CD4-positive, alpha-beta T cell treated with Interleukin-10 for 1 hour (primary cell): ENCODE measurements at places on chromosomes 7 and 10.

DNA sequence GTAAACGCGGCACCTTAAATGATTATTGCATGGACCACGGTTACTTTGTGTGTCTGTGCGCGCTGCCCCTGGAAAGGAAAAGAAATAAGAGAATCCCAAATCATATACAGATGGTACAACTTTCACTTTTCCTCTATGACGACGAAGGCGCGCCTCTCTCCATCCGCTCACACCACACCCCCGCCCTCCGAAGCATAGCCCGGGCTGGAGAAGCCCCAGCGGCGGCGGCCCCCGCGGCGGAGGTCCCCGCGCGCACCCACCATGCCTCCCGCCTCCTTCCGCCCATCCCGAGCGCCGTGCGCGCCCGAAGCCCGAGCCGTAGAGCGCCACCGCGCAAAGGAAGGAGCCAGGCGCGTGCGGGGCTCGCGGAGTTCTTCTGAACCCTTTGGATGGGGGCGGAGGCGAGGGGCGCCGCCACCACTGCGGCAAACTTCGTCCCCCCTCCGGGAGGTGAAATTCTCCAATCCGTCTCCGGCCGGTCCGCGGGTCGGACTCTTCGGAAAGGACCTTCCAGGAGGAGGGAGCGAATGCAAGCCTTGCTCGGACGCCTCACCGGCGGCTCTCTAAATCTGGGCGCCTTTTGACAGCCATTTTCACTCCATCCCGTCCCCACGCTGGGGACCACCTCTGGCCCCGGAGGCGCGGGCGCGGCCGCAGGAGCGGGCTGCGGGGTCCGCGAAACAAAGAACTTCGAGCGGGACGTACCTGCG lies 588 bp downstream of the GLI3 start:
- no peak for DNase-seq

- DNase-seq, result no peak
Observed at GRCh38 chr7:154804449-154804848, 198.5 kb downstream of the PAXIP1 start.

- no peak for DNase-seq
Observed at GRCh38 chr7:137603043-137603442, 243.7 kb downstream of the DGKI start.

DNA sequence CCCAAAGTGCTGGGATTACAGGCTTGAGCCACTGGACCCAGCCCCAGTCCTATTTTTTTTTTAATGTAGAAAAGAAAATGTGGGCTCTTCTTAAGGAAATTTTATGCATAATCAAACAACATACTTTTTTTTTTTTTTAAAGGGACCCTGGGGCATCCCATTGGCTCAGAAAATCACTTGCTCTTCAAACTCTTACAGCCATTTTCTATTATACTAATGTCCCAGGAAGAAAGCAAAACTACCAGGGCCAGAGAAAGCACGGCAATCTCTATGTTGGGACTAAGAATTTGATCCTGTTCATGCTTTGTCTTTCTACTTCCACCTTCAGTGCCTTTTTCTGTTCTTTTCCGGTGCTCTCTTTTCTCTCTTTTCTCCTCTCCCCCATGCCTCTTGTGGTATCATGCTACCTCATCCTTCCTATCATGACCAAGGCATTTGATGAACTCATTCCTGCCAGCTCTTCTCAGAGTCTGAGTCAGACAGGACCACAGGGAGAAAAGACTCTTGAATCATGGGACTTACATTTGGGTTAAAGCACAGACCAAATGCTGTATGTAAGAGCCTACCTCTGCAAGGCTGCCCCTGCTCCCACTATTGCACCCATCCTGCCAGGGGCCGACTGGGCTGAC lies 76.4 kb upstream of the CCNY start:
- no peak for DNase-seq

DNA sequence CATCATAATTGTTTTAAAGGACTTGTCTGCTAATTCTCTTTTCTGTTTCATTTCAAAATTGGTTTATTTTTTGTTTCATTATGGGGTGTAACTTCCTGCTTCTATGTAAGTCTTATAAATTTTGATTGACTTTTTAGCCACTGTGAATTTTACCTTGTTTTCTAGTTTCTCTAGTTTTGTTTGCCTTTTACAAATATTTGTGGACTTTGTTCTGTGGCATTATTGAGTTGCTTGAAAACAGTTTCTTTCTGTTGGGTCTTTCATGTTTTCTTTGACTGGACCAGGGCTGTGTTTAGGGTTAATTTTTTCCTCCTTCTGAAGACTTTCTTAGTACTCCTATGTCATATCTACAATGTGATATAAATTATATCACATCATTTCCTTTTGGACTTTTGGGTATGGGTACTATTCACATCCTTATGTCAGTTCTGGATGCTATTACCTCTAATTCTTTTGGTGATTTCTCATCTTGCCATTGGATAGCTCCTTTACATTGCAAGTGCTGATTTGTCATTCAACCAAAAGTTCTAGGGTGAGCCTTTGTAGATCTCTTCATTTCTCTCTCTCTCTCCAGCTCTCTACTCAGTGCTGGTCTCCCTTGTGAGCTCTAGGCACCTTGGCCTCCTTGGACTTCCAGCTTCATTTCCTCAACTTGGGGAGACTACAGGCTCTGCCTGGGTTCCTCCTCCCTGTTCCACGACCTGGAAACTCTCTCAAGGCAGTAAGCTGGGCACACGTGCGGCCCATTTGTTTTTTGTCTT lies 36.9 kb downstream of the MLLT10 start:
- no peak for DNase-seq

- DNase-seq, result no peak
Observed at GRCh38 chr7:49400891-49401550, 372.4 kb upstream of the VWC2 start.

- no peak for DNase-seq
Observed at GRCh38 chr7:106332201-106332600, 47.4 kb upstream of the NAMPT start.

DNA sequence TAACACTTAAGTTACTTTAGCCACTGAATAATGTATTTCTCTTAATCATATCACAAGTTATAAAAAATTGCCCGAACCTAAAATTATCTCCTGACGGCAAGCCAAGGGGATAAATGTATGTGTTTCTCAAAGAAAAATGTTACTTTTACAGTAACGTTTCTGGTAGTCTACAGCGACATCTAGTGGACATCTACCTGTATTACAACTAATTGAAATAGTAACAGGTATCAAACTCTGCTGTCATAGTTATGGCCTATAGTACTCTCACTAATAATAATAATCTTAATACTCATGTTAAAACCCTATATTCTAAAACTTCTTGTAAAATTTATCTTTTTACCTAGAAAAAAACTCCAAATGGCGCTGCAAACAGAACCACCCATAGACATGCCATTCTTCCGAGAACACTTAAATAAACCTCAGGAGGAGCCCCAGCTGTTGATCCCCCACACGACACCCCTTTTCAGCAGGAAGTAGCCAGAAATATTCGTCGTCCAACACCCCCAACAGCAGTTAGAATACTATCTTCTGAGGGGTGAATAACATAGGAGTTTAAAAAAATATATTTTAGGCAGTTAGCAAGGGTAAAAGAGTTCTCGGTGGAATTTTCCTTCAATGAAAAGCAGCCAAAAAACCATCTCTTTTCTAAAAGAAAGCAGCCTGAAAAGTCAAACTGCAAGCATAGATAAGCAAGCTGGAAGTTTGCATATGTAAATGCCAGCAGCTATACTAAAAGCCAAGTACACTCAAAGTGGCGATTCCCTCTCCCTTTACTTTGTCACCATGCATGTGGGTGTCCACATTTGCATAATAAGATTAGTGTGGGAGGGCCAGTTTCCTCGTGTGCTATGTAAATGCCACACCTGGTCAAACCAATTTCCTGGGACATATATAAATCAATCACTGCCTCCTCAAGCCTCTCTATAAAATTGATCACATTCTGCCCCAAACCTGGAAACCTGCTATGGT lies 40.5 kb upstream of the ZNF107 start:
- DNase-seq, result peak; percentile 46

DNA sequence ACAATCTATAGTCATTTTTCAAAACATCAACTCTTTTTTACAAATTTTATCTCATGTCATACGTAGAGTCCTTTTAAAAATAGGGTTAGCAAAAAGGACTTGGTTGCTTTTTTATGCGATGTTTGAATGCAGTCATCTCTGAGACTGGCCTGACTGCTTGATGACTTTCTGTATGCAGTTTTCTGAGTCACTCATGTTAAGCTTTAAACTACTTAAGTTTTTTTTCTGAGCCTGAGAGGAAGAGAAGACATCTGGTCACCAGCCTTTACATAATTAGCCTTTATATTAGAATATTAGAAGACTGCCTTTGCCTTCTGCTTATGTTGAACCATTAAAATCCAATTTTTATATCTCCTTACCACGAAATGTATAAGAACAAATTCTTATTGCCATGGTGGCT lies 834.4 kb upstream of the MBL2 start:
- DNase-seq, result no peak

DNA sequence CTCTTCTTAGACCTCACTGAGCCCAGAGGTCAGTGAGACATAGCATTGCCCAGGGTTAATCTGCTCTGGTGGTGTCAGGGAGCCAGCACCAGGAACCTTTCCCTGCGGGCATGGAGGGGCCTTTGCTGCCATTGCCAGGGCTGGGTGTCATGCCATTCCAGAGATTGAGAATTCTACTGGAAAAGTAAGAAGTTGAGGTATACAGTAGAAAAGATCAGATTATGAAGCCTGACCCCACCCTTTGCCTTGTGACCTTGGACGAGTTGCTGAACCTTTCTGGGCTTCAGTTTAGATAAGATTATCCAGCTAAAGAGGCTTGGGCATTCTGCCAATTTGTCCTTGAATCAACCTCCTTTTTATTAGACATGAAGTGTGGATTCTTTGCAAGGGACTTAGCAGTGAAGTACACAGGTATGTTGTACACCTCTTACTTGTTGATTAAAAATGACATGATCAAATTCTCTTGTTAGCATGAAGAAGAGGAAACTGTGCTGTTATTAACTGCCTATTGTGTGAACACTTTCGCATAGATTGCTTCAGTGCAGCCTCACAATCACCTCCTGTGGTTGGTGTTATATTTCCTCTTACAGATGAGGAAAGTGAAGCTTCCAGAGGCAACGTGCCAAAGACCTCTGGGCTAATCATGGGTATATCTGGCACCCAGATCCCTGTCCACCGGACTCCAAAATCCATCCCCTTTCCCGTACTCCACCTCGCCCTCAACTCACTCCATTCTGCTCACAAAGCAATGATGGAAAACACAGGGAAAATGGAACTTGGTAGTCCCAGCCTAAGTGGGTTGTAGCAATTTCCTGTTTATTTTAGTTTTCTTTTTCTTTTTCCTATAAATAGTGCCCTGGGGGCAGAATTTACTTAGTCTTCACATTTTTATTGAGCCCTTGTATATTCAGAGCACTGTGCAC lies 151.3 kb downstream of the CAMK1D start:
- no peak for DNase-seq

DNA sequence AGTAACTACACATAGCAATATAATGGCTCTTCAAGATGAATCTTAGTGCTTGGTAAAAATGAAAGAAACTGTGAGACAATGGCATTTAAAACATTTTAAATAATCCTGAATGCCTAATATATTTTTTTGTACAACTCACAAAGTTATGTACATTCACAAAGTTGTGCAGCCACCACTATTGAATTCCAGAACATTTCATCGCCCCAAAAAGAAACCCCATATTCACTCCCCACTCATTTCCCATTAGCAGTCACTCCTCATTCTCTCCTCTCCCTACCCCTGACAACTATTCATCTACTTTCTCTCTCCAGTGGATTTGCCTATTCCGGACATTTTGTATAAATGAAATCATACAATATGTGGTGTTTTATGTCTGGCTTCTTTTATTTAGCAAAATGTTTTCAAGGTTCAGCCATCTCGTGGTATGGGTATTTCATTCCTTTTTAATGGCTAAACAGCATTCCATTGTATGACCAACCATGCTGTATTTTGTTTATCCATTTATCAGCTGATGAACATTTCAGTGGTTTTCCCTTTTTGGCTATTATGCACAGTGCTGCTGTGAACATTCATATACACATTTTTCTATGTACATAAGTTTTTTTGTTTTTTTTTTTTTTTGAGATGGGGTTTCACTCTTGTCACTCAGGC lies 34.7 kb downstream of the ENTPD7 start:
- no peak for DNase-seq

GRCh38 chr7:115940460-115941060 lies 90.0 kb downstream of the TFEC start:
- no peak for DNase-seq

DNA sequence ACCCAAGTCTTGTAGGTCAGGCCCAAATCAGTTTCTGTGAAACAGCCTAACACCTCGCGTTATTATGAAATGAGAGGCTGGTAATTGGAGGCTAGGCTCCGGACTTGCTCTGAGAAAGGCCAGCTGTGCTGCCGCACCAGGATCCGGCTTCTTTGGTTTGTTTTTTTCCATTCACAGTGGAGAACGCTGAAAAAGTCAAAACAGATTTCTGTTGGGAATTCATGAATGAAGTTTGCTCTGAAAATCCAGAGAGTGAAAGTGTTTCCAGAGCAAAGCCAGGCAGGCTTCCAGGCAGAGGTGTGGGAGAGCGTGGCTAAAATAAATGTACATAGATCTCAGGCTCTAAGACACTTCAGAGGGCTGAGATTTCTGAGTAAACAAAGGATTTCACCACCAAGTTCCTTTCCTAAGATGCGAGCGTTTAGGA lies 240.1 kb downstream of the TRIL start:
- no peak for DNase-seq

DNA sequence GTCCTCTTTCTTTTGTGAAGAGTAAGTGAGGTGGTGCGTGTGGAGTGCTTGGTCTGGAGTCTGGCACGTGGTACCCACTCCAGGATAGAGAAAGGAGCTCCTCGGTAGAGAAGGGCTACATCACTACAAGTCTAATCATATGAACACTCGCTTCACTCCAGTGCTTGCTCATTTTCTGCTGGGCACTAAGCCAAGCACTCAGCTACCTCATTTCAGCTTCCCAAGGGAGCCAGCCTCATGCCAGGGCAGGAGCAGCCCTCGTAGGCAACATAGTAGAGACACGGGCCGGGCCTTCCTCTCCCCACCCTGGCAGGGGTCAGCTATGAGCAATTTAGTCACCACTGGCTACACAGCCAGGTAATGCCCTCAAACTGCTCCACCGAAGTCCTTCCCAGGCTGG lies 11.4 kb upstream of the HSPA12A start:
- no peak for DNase-seq

- DNase-seq, result no peak
Observed at GRCh38 chr7:55973747-55974250, 9.4 kb downstream of the NIPSNAP2 start.
